ENCODE measurements at places on chromosomes 2 and 18.

GRCh38 chr2:181239201-181239799, 217.9 kb upstream of the ITGA4 start:
- no peak for DNase-seq

- DNase-seq: no peak
Measured at GRCh38 chr2:229296536-229296935, 25.4 kb upstream of the PID1 start.

DNA sequence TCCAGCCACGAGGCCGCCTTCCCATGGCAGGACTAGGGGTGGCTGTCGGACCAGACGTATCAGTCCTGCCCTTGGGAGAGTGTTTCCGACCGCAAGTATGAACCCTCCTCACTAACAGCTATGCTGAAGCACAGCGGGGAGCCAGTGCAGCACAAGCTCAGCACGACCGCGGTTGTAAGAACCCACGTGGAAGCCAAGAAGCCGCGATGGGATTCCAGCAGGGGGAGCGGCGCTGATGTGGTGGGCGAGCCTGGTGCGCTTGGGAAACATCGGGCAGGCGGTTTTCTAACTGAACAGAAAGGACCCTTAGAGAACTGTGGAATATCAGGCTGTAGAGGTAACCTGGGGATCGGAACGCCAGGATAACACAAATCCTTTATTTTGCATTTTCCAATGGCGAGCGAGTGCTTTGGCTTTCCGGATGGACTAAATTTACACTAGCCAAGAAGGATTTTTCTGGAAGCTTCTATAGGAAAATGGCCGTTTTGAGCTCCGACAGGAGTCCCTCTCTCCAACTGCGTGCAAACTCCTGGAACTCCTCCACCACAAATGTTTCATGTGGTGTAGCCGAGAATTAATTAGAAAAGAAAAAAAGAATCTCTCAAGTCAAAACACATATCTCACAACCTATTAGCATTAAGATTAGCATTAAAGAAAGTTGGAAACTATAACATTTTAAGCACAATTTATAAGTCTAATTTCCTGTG, 132.0 kb upstream of the MYCN start:
- DNase-seq: no peak

DNA sequence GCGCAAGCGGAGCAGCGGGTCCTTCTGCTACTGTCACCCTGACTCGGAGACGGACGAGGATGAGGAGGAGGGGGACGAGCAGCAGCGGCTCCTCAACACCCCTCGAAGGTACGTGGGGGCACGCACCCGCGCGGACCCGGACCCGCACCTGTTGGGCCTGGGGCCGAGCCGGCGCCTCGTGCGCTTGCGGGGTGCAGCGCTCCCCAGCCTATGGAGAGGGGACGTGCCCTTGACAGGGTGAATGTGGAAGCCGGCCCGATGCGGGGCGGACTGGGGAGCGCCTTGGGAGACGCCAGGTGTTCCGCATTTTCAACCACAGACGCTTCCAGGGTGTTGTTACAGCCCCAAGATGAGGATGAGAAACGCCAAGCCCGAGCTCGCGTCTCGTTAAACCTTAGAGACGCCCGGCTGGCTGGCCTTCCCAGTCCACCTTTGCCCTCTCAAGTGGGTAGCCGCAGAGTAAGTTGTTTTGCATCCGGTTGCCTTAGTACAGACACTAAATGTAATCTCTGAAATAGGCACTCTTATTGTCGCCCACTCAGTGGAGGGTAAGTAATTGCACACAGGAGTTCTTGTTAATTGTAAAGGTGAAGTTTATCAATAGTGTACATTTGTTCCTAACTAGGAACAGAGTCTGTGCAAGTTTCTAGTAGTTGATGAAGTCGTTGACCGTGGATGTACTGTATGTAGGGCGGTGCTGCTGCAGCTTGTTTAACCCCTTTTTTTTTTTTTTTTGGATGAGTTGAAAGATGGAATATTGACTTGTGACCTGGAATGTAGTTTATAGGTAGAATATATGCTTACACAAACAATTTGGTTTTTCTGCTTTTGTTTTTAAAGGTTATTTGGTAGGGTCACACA, 815 bp downstream of the GMCL1 start:
- peak; percentile 16 for DNase-seq

DNA sequence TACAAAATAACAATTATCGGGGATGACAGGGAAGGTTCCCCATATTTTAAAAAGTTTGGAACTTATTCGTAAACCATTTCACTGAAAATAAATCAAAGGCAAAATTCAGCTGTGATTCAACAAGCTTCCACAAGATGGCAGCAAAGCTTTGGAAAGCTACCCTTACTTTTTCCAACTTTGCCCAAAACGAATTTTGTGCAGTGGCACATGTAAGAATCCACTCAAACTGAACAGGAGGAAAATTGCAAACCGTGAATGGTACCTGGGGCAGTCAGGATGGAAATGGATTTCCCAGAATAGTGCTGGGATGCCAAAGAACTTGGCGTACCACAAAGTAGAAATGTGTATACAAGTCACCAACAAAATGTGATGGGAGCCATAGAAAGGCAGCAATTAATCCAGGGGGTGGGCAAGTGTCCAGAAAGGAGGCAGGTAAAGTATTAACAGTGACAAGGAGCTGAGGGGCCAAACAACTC, 10.7 kb downstream of the RPL31 start:
- no peak for DNase-seq

GRCh38 chr2:22901471-22902179, 483.4 kb upstream of the KLHL29 start:
- no peak for DNase-seq

GRCh38 chr2:31324016-31324633, 90.2 kb downstream of the EHD3 start:
- DNase-seq: no peak

GRCh38 chr2:172090044-172090961, 5.0 kb downstream of the DLX1 start:
- no peak for DNase-seq

DNA sequence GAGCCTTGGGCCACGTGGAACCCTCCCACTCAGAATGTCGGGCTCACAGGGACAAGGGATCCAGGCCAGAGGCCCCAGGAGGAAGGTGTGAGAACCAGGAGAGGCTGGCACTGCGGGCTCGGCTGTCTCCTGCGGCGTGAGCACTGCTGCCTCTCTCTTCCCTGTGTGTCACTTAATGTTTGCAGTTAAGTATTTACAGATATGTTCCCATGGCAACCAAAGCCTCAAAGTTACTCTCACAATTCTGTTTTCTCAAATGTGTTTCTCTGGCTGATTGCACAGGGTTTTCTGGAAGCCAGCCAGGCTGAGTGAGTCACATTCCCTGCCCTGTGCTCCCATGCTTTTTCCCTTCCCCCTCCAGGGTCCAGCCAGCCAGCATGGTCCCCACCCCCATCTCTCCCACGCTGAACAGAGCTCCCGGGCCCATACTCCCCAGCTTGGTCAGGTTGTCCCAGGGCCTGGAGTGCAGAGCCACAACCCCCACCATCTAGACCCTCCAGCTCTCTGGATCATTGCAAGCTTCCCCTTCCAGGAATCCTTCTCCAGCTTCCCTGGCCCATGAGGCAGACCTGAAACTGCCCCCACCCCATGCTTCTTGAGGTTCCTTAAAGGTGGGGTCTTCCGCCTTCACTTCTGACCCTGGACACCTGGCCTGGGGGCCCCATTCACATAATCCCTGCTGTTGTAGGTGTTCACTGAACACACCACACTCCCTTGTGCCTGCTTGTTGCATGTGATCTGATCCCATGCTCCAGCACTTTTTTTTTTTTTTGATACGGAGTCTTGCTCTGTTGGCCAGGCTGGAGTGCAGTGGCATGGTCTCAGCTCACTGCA, 265.9 kb downstream of the CELF4 start:
- peak; percentile 77 for DNase-seq

DNA sequence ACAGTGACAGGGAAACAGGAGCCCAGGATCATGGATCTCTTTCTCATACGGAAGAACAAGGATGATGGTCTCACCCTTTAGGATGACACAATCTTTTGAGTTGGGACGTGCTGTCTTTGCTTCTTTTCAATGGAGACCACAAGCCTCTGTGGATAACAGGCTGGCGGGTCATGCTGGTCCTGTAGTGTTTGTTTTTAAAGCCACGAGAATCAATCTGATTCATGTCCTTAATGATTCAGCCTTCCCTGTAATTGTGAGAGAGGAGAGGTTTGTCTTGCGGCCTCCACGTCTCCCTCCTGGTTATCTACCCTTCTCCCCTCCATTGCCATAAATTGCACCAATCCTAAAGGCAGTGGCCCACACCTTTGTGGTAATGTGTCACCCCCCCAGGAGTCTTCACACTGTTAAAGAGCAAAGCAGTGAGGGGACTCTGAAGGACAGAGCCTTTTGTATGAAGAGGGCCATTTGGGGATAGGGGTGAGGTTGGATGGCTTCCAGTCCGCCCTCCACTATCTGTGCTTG, 87.7 kb upstream of the TGFA start:
- no peak for DNase-seq

DNA sequence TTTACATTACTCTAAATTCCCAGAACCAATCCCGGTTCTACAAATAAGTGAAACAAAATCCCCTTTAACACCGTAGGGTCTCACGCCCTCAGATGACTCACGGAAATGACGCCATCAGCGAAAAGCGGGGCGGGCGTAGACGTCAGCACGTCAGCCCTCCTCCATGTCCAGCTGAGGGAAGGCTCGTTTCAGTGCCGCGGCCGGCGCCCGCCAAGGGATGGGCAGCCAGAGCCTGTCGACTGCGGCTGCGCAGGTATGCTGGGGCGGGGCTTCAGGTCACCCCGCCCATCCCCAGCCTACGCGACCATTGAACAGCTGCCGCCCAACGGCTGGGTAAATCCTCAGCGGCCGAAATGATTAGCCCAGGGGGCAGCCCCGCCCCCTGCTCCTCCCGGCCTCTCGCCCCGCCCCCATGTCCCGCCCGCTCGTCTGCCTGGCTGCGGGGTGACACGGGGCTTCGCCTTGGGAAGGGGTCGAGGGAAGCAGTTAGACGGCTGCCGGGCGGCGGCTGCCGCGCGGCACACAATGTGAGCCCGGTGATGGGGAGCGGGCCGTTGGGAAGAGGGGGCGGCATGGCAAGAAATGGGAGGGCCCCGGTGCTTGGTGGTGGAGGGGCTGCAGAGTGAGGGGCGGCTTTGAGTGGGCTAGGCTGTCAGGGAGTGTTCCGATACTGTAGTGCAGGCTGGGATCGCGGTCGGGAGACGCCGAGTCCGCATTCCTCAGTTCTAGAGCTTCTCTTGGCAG, at the start of gene NBEAL1:
NBEAL1 (plus strand) TSS at position 420 of the 744 bp plus-strand sequence. CDS start 1,510 bp downstream, outside the sequence.
- peak; percentile 98 for DNase-seq

- DNase-seq: no peak
Measured at GRCh38 chr18:61085761-61086160, 247.5 kb upstream of the CDH20 start.

GRCh38 chr2:176237456-176237855, 31.8 kb upstream of the MTX2 start:
- no peak for DNase-seq

DNA sequence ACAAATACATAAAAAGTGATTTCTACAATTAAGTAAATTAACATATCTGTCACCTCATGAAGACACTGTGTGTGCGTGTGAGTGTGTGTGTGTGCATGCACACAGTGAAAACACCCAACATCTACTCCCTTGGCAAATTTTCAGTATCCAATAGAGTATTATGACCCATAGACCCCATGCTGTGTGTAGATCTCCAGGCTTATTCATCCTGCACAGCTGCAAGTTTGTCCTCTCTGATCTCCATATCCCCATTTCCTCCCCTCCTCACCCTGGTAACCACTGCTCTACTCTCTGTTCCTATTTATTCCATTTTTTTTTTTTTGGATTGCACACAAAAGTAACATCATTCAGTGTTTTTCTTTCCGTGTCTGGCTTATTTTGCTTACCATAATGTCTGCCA, 391.0 kb downstream of the SOX11 start:
- DNase-seq: no peak

- no peak for DNase-seq
Measured at GRCh38 chr18:60987963-60988362, 345.3 kb upstream of the CDH20 start.

DNA sequence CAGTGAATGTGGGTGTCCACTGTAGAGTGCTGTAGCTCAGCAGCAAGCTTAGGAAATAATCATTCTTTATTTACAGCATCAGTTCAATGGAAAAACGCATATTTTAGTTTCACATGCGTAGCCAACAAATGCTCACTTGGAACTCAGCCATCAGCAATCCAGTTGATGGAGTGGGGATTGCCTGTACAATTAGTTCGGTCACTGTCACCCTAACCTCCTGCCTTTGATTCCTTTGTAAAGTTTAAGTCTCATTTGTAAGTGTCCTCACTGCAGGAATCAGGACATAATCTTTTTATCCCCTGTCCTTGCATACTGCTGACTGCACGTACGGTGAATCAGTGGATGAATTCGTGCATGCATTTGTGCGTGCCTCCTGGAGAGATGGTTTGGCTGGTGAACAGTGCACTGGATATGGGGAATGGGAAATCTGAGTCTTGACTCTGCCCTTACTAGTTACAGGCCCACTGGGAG, 55.9 kb downstream of the RAB31 start:
- no peak for DNase-seq

- no peak for DNase-seq
Measured at GRCh38 chr2:104702031-104702850, 151.7 kb upstream of the POU3F3 start.

DNA sequence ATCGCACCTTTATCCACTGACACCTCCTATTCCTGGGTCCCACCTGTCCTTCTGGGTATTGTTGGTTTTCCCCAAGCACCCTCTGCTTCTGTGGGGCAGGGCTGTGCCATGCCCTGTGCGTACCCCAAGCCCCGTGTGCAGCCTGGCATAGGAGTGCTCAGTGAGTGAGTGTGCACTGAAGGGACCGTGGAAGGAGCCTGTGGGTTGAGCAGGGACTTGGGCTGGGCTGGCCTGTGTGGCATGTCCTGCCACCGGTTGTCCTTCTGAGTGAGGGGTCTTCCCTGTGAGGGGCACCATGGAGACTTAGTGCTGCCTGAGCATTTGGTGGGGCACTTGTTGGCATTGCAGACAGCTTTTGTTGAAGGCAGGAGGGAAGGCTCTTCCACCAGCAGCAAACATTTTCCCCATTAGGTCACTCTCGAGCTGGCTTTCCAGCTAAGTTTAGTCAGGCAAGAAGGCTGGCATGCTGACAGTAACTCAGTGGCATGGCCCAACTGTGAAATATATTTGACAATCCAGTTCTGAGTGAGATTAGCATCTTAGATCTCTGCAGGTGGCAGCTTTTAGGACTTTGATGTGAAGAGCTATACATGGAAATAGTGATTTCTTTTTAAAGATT, 64.7 kb downstream of the LPIN1 start:
- no peak for DNase-seq

- DNase-seq: no peak
Measured at GRCh38 chr18:10660179-10660884, 134.5 kb downstream of the NAPG start.
